ENCODE measurements at places on chromosomes 12 and 14. TPM values are rescaled to one million over a fixed set of nuclear protein-coding genes. Genes with fewer than 3 reads are reported as not detected.
A peak's percentile ranks its signal among the peaks of the same experiment; 100 is the strongest.

KRT77 gene
- total RNA-seq, result not detected

DNA sequence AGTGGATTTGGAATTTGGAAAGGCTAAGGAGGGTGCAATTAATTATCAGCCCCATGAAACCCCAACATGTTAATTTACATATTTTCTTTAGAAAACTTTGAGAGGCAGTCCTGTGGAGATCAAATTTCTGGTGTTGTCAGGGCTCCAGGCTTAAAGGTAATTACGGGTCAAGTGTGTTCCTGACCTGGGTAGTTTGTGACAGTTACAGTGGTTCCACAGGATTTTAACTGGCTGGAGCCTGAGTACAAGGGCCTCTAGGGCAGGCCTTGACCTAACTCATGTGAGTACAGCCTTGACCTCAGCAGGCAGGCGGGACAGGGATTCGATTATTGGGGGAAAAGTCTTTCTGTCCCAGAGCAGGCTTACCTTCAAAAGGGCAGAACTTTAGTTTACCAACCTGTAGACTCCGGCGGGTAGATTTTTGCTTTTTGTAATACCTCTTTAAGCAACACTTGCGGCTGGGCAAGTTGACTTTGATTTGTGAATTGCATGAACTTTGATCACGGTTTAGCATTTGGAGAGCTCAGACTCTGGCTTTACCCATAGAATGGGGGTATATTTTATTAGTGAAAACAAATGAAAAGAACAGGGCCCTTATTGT lies 8.4 kb upstream of the PPTC7 start:
- H3K4me3 ChIP-seq, result no peak overlapping the region
- no peaks in the 10 kb centered on the region for H3K27me3 ChIP-seq
- H3K27ac ChIP-seq, result peak overlapping the region; percentile 84
- no peak for DNase-seq

GRIN2B gene
- not detected for total RNA-seq

DNA sequence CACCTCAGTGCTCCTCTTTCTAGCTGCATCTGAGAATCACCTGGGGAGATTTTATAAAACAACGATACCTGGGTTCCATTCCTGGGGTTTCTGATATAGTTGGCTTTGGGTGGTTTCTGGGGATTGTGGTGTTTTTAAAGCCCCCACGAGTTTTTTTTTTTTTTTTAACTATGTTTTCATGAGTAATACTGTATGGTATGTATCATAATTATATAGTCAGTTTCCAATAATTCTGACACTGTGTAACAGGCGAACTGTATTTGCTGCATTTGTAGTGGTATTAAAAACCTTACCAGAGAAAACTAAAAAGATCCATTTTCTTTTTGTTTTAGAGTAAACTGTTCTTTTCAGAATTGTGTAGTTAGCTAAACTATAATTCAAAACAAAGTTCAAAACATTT lies 84.9 kb downstream of the SRGAP1 start:
- H3K27ac ChIP-seq, result no peak overlapping the region
- H3K27me3 ChIP-seq, result no peaks in the 10 kb centered on the region
- H3K4me1 ChIP-seq, result no peaks in the 10 kb centered on the region
- H3K4me3 ChIP-seq, result no peak overlapping the region
- no peak for DNase-seq

DNA sequence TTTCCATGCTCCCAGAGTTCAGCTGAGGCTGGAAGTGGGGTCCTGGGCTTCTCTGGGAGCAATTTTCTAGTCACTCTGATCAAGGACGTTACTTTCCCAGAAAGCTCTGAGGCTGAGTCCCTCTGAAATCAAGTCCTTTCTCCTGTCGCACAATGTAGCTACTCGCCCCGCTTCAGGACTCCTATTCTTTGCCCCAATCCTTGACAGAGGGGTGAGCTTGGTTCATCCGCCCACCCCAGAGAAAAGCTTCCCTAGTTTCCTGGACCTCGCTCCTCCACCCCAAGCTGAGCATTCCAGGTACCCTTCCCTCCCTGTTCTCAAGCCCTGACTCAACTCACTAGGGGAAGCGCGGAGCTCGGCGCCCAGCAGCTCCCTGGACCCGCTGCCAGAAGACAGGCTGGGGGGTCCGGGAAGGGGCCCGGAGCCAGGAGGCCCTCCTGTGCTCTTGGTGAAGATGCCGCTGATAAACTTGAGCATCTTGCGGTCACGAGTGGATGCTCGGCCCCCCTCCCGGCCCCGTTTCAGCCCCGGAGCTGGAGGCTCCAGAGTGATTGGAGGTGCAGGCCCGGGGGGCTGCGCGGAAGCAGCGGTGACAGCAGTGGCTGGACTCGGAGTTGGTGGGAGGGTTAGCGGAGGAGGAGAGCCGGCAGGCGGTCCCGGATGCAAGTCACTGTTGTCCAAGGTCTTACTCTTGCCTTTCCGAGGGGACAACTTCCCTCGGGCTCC lies 1.6 kb downstream of the AGAP2 start:
- H3K27ac ChIP-seq, result no peak overlapping the region
- no peak overlapping the region for H3K4me3 ChIP-seq
- H3K4me1 ChIP-seq, result peaks cover 24% of the 10 kb centered on the region
- H3K36me3 ChIP-seq, result peaks cover 45% of the 10 kb centered on the region
- H3K27me3 ChIP-seq, result no peaks in the 10 kb centered on the region

GRCh38 chr12:131636940-131637750 lies 73.7 kb upstream of the SFSWAP start:
- no peak overlapping the region for H3K4me3 ChIP-seq
- H3K27me3 ChIP-seq, result peaks cover 8% of the 10 kb centered on the region
- H3K4me1 ChIP-seq, result no peaks in the 10 kb centered on the region
- H3K27ac ChIP-seq, result no peak overlapping the region

GRCh38 chr14:44962334-44963043 lies 499 bp downstream of the TOGARAM1 start:
- no peak for DNase-seq
- no peak overlapping the region for H3K4me3 ChIP-seq
- peaks cover 14% of the 10 kb centered on the region for H3K36me3 ChIP-seq
- peaks cover 47% of the 10 kb centered on the region for H3K4me1 ChIP-seq
- no peak overlapping the region for H3K27ac ChIP-seq

DNA sequence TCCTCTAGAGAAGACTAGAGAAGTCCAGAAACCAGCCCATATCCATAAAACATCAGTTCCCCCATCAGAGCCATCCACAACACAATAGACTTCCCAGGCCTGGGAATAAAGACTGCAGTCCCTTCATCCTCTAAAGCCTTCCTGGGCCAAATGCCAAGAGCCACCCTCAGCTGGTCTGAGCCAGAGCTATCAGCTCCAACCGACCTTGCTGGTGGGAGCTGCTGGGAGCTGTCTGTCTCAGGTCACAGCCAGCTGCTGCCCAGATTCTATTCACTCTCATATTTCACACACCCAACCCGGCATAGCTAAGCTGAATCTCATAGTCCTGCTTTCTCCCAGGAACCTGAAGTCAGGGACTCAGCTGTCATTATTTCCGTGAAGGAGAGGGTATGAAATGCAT lies 10.9 kb upstream of the TFCP2 start:
- H3K27me3 ChIP-seq, result no peaks in the 10 kb centered on the region
- no peak for DNase-seq
- no peak overlapping the region for H3K27ac ChIP-seq
- H3K4me1 ChIP-seq, result no peaks in the 10 kb centered on the region

GRCh38 chr14:34012978-34013720 lies 62.3 kb upstream of the EGLN3 start:
- H3K4me3 ChIP-seq, result no peak overlapping the region
- no peak for DNase-seq
- H3K27me3 ChIP-seq, result peaks cover 3% of the 10 kb centered on the region
- H3K36me3 ChIP-seq, result peaks cover 35% of the 10 kb centered on the region
- peak overlapping the region; percentile 81 for H3K27ac ChIP-seq

Measured in activated T-helper 2 cell treated with anti-CD3 and anti-CD28 coated beads, Interferon-gamma antibody, Interleukin-2, Interleukin-4, amounts not matched to agents 10 μg/mL and 5 μg/mL and 100 μg/mL, durations not matched to agents 14 hours and 24 hours and 36 hours (primary cell).